COLO829 (cell line): ENCODE measurements at places on chromosomes 4 and X.

DNA sequence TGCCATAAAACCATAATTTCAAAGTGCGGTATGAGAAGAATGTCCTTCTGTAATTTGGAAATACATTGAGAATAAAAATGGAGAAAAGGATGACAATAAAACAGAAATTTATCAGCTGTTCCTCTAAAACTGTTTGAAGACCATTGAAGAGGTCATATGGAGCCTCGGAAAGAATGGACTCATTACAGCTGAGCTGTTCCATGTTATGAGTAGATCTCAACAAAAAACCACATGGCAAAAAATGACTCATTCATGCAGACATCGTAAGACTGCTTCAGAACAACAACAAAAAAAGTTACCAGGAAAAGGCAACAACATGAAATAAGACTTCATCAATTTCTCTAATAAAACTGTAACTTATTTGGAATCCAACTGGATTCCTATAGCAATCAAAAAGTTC is 39.7 kb downstream of the AKAP4 start:
- peak; percentile 8 for DNase-seq

DNA sequence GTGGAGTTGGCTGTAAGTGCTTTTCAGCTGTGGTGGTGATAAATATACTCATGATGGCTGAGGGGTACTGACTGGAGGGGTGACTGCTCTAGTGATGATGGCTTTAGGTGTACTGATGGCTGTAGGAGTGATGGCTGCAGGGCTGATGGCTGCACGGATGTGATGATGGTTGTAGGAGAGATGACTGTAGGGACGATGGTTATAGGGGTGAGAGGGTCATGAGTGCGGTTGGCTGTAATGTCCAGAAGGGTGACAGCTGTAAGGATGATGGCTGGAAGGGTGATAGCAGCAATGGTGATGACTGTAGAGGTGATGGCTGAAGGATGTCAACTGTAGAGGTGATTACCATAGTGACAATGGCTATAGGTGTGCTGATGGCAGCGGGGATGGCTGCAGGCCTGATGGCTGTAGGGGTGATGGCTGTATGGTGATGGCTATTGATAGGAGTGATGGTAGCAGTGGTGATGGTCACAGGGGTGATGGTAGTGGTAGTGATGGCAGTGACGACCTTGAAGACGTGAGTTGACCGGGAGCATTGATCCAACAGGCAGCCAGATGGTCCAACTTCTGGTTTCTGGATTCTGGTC is 570 bp upstream of the SASH3 start:
- DNase-seq: no peak

DNA sequence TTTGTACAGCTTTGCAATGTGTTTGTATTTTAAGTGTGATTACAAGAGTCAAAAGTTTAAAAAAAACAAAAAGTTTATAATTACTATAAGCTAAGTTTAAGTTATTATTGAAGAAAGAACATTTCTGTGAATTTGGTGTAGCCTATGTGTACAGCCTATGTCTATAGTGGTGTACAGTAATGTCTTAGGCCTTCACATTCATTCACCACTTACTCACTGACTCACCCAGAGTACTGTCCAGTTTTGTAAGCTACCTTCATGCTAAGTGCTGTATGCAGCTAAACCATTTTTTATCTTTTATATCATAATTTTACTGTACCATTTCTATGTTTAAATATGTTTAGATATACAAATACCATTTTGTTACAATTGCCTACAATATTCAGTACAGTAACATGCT is 182.3 kb downstream of the RPA4 start:
- DNase-seq: no peak

DNA sequence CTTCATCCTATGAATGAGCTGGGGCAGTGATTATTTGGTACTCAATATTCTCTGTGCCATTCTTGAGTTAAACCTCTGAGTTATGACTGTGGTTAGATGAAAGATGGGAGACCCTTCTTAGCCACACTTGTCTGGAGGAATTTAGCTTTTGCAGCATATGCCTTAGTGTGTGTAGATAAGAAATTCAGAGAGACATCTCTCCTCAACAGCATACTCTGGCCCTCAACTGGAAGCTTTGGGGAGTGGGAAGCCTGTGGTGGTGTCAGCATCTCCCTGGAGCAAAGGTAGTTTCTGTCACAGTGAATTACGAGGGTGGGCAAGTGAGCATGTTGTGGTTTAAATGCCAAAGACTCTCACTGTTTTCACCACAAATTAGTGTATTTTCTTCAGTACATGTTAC is 58.7 kb downstream of the UGT2A3 start:
- DNase-seq: no peak

DNA sequence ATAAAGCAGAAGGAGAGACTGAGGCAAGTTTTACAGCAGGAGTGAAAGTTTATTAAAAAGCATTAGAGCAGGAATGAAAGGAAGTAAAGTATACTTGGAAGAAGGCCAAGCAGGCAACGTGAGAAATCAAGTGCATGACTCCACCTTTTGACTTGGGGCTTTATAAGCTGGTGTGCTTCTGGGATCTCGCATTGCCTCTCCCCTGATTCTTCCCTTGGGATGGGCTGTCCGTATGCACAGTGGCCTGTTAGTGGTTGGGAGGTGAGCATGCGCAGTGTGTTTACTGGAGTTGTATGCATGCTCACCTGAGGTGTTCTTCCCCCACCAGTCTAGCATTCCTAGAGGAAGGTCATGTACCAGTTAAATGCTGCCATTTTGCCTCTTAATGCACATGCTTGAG is 29.1 kb upstream of the C1QTNF7 start:
- no peak for DNase-seq

DNA sequence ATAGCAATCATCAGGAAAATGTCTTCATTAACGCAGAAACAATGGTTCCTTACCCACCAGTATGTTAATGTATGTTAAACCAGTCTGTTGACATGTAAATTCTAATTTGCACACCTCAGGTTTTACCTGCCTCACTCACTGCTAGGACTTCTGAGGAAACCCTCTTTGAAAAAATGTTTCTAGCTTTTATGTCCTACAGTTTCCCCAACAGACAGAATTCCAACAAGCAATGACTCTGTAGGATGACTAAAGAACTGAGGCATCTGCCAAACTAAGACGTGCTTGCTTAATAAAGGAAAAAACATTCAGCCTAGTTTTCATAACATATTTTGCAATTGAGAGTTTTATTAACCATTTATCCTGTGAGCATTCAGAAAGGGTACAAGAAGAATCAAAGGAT is 20.6 kb upstream of the SOX3 start:
- DNase-seq: no peak

- DNase-seq: no peak
These were observed 189.7 kb downstream of the PDGFC start for GRCh38 chr4:156781852-156782251.

GRCh38 chrX:152992115-152992514 is 1.8 kb downstream of the PNMA5 start:
- no peak for DNase-seq

DNA sequence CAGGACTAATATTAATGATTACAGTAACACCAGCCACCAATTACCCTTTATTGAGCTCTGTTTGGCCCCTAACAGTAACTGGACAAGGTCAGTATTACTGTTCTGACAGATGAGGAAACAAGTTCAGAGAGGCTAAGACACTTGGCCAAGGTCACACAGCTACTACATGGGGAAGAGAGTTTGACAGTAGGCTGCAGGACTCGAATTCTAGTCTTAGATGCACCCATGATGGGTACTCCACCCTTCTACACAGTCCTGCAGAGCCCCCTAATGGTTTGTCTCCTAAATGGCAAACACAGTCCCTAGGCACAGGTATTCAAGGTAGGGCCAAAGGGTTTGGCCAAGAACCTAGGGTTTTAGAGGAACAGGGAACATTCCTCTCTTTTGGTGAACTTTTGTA is 93.9 kb downstream of the NSUN7 start:
- DNase-seq: no peak

- no peak for DNase-seq
These were observed 61.0 kb upstream of the FAM47C start for GRCh38 chrX:36947214-36947613.

DNA sequence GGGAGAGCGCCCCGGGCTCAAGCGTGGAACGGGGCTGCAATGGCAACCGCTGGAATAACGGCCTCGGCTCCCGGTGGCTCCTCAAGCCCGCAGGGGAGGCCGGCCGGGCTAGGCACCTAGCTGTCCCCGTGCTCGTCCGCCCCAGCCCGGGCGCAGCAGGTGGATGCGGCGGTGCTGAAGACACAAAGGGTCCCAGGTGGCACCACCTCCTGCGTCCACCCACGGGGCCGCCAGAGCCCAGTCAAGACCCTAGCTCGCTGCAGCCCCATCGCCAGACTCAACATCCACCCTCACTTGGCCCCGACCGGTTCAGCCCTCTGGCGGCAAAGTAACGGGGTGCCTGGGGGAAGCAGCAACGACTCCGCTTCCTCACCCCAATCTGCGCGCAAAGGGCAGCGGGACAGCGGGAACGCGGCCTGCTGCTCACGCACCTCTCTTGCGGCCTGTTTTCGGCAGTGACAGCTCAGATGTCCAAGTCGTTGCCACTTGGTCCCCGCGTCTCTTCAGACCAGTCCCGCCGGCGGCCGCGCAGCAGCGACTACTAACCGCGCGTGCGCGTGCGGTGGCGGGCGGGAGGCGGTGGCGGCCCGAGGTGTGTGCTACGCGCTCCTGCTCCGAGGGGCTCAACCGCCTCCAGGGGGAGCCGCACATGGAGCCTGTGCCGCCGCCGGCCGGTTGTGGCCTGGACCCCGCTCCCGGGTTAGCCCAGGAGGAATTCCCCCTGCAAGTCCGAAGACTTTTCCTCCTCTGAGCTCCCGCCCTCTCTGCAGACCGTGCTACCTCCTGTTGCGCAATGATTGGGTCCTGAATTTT is at the start of gene CLGN:
TSS of gene CLGN (minus strand) at position 543 of the 813 bp plus-strand sequence. CDS start 14,570 bp downstream, outside the sequence.
- DNase-seq: peak; percentile 21

DNA sequence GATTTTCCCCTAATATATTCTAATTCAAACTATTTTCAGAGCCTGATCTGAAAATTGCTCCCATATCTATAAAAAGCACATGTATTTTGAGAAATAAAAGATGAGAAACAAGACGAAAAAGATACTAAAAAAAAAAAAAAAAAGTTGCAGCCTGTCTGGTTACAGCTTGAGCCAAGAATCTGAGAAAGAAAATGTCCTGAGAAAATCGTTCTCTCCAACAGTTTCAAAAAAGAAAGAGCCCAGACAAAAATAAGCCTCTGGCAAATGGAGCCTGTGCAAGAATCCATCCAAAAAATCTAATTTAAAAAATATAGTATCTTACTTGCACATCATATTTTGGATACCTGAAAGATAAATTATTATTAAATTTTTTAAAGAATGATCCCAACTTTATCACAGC is 163.0 kb upstream of the TBL1X start:
- DNase-seq: no peak
